ENCODE measurements at places on chromosomes 4 and X.

- DNase-seq, result no peak
Measured at GRCh38 chr4:5793514-5793913, 82.5 kb downstream of the EVC start.

- no peak for DNase-seq
Measured at GRCh38 chr4:83107631-83108030, 6.9 kb downstream of the PLAC8 start.

DNA sequence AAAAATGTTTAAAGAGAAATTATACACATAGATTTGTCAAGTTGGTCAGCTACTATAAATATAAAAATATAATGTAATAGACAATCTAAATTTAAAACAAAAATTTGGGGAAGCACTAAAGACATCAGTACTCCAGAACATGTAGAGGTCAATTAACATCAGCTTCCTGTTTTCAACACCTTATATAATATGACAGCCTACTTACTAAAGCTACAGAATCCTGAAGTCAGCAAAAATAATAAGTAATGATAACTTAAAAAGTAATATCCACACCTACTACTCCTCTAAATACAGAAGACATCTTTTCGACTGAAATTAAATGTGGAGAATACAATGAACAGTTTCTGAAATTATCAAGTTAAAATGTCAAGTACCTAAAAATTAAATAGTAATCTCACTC, 118.6 kb downstream of the LRBA start:
- DNase-seq, result no peak

- no peak for DNase-seq
Measured at GRCh38 chr4:157587681-157588423, 367.3 kb downstream of the GRIA2 start.

- DNase-seq, result no peak
Measured at GRCh38 chr4:137509855-137510282, 22.4 kb downstream of the PCDH18 start.

GRCh38 chr4:154471032-154471431, 20.6 kb downstream of the DCHS2 start:
- no peak for DNase-seq
